ENCODE measurements at places on chromosomes 1 and 21.

GRCh38 chr1:176033881-176034280, 173.2 kb downstream of the COP1 start:
- DNase-seq: no peak

DNA sequence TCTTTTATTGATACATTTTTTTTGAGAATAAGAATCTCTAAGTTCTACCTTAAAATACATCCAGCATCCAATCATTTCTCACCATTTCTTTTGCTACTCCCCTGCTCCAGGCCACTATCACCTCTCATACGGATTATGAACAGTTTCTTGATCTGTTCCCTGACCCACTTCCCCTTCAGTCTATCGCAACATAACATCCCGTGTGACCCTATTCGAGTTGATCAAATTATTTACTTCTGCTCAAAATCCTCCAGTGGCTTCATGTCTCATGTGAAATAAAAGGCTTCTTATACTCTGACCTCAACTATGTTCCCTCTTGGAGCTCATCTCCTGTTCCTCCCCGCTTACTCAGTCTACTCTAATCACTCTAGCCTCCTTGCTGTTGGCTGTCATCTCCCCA, 5.2 kb downstream of the ALG14 start:
- DNase-seq: no peak

GRCh38 chr1:157437296-157437695, 115.0 kb downstream of the FCRL5 start:
- no peak for DNase-seq

DNA sequence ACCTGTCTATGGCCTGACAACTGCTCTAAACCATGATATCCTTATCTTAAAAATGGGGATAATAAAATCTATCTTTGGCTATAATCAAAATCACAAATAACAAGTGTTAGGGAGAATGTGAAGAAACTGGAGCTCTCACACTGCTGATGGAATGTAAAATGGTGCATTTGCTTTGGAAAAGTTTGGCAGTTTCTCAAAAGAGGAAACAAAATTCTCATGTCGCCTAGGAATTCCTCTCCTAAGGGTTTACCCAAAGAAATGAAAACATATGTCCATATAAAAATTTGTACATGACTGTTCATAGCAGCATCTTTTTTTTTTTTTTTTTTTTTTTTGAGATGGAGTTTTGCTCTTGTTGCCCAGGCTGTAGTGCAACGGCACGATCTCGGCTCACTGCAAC, 64.3 kb downstream of the ZNF281 start:
- DNase-seq: no peak

GRCh38 chr1:247740721-247741120, 2.3 kb downstream of the OR14K1 start:
- DNase-seq: no peak

GRCh38 chr1:94501426-94501825, 40.1 kb downstream of the F3 start:
- DNase-seq: no peak

DNA sequence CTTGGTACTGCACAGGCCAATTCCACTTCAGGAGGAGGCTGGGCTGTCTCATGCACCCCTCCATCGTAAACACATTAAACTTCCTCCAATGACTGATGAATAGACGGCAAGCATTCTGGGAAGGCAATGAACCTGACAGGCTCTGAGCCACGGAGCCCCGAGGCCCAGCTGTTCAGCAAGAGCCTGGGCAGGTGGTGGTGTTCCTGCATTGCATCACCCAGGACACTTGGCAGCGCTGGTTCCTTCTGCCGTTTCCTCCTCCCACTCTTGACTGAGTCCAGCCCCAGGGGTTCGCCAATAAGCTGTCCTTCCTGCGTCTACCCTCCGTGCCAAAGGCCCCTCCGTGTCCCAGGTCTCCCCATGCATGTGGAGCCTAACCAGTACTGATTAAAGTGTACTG, 109.8 kb downstream of the JAK1 start:
- DNase-seq: no peak

GRCh38 chr21:39923476-39923875, 56.2 kb downstream of the PCP4 start:
- DNase-seq: no peak

GRCh38 chr1:180163041-180163440, 8.4 kb downstream of the QSOX1 start:
- no peak for DNase-seq

Measured in right hindlimb (tissue), 1 donor.